Hematopoietic multipotent progenitor cell treated with erythropoietin and hydrocortisone succinate and interleukin-3 and kit ligand, for 4 days (in vitro differentiated cells): ENCODE measurements at places on chromosomes 3 and 15.

GRCh38 chr3:44762170-44762677 is 630 bp downstream of the KIF15 start:
- DNase-seq, result peak; percentile 53

DNA sequence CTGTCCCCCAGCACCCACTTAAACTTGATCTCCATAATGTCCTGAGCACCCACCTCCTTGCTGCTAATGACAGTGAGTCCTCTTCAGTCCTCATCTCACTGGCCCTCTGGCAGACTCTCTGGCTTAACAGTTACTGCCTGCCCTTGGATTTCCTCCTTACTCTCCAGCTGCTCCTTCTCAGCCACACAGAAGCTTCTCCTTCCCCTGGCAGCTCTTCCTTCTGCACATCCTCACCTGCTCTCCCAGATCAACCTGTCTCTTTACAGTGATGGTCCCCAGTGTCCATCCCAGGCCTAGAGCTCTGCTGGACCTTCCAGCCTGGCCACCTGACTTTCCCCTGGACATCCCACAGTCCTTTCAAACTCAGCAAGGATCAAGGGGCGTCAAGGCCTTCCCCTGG is 47.4 kb upstream of the SMAD3 start:
- no peak for DNase-seq

DNA sequence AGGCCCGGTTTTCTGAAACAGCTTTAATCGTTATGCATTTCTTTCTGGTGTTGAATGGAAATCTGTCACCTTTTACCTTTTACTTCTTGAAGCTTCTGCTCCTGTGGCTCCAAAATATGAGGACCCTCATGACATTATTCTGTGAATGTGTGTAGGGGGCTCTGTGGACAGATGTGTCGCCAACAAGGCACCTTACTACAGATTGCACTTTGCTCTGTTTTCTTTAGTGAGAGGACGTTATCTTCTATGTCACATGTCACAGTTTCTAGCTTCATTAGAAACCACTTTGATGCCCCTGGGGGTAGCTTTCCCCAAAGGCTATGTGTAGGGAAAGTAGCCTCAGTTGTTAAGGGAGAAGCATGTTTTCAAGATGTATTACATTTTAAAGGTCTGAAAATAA is 195.6 kb downstream of the ZNF621 start:
- no peak for DNase-seq

- DNase-seq, result peak; percentile 45
Observed at GRCh38 chr15:75360391-75360790, 8.0 kb downstream of the MAN2C1 start.

GRCh38 chr3:155890671-155891190 is 20.3 kb downstream of the GMPS start:
- DNase-seq, result peak; percentile 94

DNA sequence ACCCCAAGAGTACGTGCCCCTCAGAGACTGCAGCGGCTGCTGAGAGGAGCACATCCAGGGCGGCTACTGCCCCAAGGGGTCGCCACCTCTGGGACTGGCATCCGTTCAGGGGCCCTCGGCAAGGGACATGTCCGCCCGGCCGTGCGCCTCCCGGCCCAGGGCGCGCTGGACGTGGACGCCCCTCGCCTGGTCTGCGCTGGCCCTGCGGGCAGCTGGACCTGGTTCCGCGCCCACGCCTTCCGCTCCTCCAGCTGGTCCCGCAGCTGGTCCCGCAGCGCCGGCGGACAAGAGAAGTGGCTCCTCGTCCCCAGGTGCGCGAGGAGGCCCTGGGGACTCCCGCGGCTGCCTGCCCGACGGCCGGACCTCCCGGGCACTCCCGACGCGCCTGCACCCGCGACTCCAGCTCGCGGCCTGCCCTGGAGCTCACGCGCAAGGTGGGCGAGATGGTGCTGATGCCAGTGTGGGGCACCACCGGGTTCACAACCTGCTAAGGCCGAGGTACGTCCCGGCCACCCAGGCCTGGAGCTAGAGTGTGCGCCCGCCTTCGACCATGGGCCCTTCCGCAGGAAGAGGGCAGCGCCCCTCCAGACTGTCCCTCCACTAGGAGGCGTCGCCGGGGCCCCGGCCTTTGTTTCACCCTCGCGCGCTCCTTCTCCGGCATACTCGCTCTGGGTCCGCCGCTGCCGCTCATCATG is 14.4 kb upstream of the GP9 start:
- DNase-seq, result no peak

DNA sequence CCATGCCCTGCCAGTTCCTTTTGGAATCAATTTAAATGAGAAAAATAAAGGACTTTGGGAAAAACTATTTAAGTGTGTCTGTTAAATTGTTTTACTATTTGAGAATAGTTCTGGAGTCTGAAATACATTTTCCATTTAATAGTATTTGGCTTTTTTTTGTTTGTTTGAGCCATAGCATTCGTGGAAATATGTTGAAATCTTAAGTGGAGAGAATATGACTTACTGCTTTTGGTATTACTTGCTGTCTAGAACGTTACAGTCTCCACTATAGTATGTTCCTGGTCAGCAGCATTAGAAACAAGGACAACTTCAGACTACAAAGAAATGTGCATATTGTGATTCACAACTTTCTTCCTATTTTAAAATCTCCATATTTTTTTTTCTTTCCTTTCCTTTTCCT is 179.4 kb downstream of the GHSR start:
- no peak for DNase-seq

GRCh38 chr3:9769426-9770275 is at the start of gene CAMK1:
Gene CAMK1 (minus strand): TSS chr3:9769947. CDS start chr3:9767749, 2,198 bp downstream.
- DNase-seq, result peak; percentile 84

GRCh38 chr3:158430448-158430847 is 140.5 kb upstream of the MLF1 start:
- no peak for DNase-seq

DNA sequence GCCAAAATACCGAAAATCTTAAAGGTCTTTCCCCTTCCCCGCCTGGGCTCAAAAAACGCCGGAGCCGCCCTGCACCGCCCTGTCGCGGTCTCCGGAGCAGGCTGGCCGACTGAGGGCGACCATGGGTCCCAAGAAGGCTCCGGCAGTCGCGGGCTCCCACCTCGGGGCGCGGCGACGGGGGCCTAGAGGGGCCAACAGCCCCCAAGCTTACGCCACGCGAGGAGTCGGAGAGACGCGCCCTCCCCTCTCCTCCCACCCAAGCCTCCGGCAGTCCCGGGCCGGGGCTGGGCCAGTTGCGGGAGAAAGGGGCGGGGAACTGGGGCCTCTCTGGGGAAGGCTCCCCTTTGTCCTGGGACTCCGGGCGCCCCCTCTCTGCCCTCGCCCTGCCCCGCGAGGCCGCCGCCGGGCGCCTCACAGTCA is 69.2 kb downstream of the GOLGA8B start:
- DNase-seq, result peak; percentile 58

DNA sequence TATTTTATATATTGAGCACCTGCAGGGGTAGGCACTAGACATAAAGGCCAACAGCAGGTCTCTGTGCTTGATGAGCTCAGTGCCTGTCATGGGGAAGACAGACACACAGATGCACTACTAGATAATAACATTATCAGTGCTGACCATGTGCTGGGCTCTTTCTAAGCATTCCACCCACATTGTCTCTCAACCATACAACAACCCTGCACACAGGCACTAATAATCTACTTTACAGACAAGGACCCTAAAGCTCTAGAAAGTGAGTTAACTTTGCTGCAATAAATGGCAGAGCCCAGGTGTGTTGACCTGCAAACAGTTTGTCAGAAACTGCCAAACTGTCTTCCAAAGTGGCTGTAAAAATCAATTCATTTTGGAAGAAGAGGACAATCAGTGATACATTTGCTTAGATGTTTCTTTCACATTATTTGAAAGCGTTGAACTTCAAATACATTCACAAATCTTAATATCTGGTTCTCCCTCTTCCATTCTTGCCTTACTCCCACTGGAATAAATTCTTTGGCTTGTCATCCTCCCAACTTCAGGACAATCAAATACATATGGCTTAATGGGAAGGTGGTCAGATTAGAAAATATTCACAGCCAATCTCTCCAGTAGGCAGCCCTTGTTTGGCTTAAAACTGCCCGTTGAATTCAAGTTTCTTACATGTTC is 11.0 kb upstream of the PP2D1 start:
- peak; percentile 94 for DNase-seq

DNA sequence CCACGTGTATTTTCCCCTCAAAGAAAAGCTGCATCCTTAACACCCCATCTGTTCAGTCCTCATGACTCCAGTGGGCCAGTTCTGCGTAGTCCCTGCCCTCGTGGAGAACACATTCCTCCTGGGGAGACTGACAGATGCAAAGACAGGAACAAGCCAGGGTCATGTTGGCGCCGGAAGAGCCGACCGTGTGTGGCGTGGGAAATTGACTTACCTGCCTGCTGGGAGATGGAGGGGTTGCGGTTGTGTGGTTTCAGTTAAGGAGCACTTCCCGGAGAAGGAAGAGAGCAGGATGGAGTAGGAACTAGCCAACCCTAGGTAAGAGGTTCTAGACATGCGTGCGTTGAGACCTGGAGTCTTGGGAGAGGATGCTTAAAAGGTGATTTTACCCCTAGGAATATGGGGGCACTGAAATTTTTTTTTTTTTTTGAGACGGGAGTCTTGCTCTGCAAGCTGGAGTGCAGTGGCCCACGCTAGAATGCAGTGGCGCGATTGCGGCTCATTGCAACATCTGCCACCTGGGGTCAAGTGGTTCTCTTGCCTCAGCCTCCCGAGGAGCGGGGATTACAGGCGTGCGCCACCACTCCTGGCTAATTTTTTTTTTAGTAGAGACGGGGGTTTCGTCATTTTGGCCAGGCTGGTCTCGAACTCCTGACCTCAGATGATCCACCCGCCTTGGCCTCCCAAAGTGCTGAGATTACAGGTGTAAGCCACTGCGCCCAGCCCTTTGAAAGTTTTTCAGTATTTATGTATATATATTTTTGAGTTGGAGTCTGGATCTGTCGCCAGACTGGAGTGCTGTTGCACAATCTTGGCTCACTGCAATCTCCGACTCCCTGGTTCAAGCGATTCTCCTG is 1.4 kb downstream of the VHL start:
- peak; percentile 23 for DNase-seq

GRCh38 chr15:77457905-77458265 is 37.2 kb downstream of the HMG20A start:
- DNase-seq, result no peak

DNA sequence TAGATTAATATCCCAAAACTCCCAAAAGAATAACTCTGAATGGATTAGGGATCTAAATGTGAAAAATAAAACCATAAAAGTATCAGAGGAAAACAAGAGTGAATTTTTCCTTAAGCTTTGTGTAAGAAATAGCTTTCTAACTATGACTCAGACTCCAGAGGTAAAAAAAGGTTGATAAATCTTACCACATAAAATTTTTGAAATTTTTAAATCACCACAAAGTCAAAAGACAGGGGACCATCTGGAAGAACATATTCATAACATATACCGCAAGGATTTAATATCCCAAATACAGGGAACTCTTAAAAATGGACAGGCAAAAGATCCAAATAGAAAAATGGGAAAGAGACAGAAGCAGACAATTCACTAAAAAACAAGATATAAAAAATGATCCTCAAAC is 145.0 kb downstream of the ARNT2 start:
- no peak for DNase-seq

DNA sequence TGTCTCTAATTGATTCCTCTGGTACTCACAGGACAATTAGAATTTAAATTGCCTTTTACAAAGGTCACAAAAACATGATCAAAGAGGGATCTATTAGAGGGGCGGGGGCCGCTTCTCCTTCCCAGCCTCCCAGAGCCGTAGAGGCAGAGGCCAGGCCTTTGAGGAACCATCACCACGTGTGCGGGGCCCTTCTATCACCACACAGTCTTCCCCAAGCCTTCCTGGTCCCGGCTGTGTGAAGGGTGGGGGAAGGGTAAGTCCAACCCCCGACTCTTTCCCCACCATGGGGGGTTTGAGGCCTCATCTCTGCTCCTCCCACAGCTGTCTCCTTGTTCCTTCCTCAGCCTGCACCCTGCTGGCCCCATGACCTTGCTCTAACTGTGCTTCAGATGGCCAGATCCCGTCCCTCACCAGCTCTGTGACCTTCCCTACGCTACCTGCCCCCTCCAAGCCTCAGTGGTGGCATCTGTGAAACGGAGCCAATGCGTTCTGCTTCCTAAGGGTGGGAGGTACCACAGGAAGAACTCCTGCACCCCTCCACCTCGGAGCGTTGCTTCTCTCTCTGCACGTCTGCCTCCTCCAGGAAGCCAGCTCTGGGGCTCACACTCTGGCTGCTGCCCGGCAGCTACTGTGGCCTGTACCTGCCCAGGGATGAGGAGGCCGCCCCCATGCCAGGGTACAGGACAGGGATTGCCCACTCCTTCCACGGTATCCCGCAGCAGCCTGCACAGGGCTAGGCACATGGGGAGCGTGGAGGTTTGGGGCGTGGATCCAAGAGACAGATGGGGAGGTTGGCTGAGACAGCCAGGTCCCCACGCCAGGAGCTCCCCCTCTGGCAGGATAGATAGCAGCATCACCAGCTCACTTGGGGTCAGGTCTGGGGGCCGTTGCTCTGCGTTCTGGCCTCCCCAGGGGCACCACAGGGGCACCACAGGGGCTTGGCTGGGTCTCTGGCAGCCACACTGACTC is 83.8 kb downstream of the LINGO1 start:
- DNase-seq, result peak; percentile 46

DNA sequence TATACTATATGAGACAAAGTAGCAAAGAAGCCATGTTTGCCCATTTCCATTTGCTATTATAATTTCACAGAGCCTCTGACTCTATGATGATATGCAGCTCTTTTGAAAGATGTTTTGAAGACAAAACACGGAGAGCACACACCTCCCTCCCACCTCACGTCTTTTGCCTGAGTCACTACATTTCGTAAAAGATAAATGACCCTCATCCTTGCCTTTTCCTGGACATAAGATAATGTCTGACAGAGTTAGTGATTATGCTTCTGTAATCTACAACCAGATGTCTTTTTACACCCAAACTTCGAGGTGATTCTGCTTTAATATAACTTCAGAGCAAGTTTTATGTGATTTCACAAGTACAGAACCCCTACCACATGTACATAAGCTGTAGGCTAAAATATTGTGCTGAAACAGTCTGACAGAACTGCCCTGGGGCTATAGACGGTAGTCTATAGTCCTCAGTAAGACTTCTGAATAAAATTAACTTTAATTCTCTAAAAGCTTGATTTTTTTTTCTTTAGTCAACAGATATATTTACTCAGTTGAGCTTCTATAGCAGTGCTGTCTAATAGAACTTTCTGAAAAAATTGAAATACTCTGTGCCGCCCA is 99.9 kb downstream of the CD200R1L start:
- peak; percentile 31 for DNase-seq

DNA sequence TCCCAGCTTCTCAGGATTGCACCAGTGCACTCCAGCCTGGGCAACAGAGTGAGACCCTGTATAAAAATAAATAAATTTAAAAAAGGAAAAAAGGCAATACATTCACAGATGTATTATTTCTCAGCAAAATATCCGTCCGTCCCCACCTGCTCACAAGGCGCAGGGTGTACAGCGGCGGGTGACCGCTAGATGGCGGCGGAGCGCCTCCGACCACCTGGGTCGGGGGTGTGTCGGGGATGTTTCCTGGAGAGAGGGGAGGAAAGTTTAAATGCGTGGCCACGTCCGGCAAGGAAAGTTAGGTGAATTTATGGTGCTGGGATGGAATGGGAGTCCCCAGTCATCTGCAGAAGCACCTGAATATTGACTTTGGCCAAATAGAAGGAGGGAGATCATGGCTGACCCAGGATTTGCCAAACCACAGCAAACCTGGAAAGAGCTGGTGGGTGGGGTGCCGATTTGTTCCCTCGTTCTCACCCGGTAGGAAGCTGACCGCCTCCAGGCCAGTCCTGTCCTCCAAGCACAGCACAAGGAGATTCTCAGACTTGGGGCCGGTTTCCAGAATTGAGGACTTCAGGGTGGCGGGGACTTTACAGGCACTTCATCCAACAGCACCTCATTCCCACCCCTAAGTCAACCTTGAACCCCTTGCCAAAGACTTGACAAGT is 88.3 kb downstream of the TMEM266 start:
- peak; percentile 63 for DNase-seq
